ENCODE measurements at places on chromosomes 1 and 21.

GRCh38 chr21:40623528-40623927 is 223.4 kb downstream of the DSCAM start:
- no peak for DNase-seq

DNA sequence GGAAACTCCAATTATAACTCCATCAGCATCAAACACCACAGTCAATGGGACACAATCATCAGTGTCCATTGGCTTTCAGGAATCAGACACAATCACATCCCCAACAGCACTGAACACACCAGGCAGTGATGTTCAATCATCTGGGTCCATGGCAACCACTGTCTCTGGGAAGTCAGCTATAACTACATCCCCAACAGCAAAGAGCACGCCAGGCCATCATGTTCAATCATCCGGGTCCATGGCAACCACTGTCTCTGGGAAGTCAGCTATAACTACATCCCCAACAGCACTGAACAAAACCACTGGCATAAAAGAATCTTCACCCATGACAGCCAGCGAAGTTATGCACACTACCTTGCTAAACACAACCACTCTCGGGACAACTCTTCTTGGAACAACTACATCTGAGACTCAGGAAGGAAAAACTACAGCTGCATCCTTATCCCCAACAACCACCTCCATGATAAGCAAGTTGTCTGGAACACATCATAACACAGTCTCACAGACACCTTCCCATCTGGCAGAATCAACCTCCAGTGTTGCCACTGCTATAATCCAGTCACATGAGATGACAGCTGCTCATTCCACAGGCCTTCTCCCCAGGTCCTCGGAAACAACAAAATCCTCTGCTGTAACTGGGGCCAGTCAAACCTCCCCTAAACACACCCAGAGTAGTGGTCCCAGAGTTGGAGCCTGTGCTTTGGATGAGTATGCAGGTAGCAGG is 19.9 kb downstream of the CATSPER4 start:
- DNase-seq = no peak

- DNase-seq = no peak
These were observed 134.7 kb downstream of the DISC1 start for GRCh38 chr1:231761252-231761651.

DNA sequence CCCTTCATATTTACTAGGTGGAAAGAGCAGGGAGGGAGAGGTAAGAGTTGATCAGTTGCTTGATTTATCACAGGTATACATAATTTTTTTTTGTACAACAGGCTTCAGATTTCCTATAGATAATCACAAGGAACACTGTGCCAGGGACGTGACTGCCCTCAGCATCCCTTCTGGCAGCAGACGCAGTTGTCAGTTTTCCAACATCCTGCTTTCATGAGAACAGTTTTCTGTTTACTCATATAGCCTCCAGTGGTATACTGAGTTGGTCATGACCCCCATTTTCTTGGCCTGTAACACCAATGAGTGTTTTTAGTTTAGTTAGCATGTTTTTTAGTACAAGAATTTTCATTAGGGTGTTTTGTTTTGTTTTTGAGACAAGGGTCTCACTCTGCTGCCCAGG is 37.9 kb upstream of the PTPRF start:
- no peak for DNase-seq

GRCh38 chr1:182672487-182672836 is 11.9 kb downstream of the RGS8 start:
- no peak for DNase-seq

- DNase-seq = no peak
These were observed 1.4 kb downstream of the DAB1 start for GRCh38 chr1:57422271-57423134.

DNA sequence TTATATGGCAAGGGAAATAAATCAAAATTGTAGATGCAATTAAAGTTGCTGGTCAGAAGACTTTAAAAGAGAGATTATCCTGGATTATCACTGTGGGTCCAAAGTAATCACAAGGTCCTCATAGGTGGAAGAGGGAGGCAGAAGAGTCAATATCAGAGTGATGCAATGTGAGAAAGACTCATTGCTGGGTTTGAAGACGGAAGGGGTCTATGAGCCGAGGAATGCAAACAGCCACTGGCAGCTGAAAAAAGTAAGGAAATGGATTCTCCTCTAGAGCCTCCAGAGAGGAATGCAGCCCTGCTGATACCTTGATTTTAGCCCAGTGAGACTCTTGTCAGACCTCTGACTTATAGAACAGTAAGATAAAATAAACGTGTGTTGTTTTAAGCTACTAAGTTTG is 59.8 kb upstream of the MUTYH start:
- DNase-seq = no peak

- no peak for DNase-seq
These were observed 456.5 kb downstream of the OMA1 start for GRCh38 chr1:58089898-58090534.

DNA sequence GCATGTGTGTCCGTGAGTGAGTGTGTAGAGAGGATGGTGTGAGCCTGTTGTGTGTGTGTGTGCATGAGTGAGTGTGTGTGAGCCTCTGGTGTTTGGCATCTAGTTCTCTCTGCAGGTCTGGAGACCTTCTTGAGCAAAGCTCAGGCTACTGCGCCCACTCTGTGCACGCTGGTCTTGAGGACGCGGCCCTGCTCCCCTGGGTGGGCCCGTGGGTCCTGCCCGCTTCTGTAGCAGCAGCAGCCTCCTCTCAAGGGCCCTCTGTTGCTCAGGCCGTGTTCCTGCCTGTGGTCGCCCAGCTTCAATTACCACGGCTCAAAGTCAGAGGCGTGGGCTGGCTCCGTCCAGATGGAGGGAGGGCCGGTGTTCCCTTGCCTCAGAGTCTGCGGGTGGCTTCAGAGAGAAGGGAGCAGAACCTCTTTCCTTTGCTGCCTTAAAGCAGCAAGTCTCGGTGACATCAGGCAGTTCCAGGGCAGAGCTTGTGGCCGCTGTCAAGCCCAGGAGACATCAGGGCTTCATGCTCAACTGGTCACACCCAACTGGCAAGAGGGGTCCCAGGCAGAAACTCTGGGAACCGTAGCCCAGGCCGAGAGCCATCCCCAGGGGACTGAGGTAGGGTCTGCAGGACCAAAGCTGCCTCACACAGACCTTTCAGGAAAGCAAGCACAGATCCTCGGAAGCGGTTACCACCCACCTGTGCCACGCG is 270.6 kb upstream of the VAMP3 start:
- DNase-seq = no peak

DNA sequence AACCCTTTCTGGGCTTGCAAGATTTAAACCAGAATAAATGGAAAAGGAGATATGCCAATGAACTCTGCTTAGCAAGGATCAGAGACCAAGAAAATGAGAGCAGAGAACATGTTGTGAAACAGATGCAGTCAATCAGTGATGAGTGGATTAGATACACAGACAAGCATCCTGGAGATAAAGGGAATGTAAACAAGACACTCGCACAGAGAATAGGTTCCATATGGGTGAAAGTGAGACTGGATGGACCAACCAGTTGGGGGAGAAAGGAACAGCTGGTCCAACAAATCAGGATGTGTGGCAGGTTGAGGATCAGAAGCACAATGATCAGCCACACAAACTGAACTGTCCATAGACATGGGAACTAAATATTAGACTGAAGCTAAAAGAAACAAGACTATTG is 338.2 kb downstream of the ASTN1 start:
- no peak for DNase-seq

DNA sequence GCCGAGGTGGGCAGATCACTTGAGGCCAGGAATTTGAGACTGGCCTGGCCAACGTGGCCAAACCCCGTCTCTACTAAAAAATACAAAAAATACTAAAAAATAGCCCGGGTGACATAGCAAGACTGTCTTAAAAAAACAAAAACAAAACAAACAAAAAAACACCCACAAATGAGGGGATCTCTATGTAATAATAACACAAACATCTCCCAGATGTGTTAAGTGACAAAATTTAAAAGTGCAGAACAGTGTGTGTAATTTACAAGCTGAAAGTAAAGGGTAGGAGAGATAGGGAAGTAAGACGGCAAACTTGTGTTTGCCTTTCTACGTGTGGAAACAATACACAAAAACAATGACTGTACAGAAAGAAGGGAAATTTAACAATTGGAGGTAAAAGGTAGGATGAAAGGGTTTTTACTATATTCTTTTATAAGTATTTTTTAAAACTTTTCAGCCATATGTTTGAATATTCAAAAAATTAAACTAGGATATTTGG is 36.3 kb downstream of the ARID4B start:
- no peak for DNase-seq

DNA sequence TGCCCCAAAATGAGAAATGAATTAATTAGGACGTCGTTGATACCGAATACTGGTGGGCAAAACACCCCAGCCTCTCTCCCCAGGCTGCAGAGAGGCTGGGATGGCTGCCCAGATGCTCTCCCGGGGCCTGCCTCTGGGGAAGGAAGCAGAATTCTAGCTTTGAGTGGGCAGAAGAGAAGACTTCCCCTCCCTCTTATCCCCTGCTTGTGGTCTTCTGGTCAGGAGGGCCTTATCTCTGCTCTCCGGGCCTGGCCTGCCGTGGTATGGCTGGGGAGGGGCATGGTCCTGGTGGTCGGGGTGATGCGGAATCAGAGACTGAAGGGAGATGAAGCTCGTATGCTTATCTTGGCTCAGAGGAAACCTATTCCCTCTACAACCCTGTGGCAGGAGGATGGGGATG is 9.8 kb upstream of the CSF3R start:
- DNase-seq = no peak

DNA sequence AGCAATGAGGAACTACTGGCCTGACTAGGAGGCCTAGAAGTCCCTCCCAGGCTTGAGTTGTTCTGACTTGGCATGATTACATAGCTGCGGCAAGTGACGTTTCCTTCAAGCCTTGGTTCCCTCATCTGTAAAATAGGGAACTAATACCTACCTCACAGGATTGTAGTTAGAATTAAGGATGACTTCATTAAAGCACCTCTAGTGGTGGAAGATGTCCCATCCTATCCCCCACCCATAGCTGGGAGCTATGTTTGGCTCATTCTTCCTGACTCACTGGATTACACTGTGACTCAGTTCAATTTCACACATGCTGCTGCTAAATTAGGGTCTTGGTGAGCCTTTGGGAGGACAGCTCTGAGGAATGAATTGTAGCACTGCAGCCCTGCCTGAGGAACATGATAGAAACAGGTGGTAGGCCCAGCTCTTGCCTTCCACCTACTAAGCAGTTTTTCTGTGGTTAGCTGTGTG is 6.0 kb upstream of the SHISA4 start:
- peak; percentile 76 for DNase-seq

GRCh38 chr1:194289569-194290266 is 1103.3 kb upstream of the B3GALT2 start:
- peak; percentile 93 for DNase-seq

GRCh38 chr1:57381871-57382270 is 42.0 kb downstream of the DAB1 start:
- no peak for DNase-seq

GRCh38 chr1:67682659-67683197 is 2.3 kb upstream of the GADD45A start:
- no peak for DNase-seq

GRCh38 chr1:171781176-171781875 is at the start of gene METTL13:
TSS of gene METTL13 (plus strand) at chr1:171781660. CDS start at chr1:171781968, 308 bp downstream.
- peak; percentile 100 for DNase-seq

GRCh38 chr1:67869233-67869632 is 36.0 kb upstream of the GNG12 start:
- DNase-seq = no peak

GRCh38 chr1:209614906-209615305 is 31.4 kb downstream of the CAMK1G start:
- no peak for DNase-seq

- no peak for DNase-seq
These were observed 36.6 kb downstream of the RUNX3 start for GRCh38 chr1:24893431-24893830.

DNA sequence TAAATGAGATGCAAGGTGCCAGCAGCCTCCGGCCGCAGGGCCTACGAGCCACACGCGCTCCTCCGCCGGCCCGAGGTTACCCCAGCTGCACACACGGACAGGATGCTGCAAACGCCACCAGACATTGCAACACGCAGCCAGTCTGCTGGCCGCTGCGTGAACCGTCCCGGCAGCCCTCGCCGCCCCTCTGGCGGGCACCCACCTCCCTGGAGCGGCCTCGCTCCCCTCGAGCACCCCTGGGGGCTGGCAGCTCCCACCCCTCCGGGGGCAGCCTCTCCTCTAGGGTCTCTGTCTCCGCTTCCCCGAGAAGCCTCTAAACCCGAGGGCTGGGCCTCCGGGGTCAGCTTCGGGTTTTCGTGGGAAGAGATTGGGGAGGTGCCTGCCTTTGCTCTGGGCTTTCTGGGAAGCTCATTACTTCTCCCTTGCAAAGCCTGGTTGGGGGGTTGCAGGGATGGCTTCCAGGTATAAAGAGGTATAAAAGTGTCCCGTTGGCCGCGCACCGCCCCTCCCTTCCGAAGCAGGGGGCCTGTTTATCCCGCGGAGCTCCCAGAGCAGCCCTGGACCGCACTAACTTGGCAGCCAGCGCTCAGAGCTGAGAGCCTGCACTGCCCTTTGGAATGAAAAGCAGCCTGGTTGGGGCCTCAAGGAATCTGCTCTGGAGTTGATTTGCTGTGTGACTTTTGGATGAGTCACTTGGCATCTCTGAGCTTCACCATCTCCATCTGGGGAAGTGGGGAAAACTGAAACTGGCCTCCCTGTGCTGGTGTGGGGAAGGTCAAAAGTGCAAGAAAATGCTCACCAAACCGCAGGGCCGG is 21.8 kb downstream of the DHRS3 start:
- DNase-seq = no peak
